Small intestine (tissue), 16 donors: ENCODE measurements at places on chromosomes 16 and 17. TPM values are rescaled to one million over a fixed set of nuclear protein-coding genes. Genes with fewer than 3 reads are reported as not detected.
A peak's percentile ranks its signal among the peaks of the same experiment; 100 is the strongest.

DNA sequence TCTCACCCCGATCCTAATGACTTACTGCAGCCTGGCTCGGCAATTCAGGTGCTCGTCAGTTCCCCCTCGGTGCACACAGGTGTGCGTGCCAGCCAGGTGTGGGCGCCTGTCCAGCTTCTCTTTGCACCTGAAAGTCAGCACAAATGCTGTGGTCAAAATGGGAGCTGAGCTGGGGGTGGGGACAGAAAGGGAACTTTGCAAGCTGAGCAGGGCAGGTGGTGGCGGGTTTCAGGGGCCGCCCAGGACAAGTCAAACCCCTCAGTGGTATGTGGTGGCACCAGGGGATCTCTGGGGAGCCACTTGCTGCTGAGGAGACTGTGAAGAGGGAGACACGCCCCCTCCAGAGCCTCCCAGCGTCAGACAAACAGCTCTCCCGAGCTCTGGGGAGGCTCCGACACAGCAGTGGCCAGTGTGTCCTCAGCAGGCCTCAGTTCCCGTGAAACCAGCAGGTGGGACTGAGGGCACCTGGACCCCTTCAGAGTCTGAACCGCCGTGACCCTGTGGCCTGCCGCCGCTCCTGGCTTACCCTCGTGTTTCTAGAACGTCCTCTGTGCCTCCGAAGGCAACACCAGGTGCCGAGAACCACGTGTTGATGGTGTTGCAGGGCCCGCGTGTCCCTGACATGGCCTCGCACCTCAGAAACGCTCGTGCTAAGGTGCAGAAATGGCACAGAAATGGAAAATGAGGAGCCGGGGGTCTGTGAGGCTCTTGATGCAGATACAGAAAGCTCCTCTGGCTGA is 233.5 kb upstream of the TNRC6C start:
- no peak for DNase-seq

DNA sequence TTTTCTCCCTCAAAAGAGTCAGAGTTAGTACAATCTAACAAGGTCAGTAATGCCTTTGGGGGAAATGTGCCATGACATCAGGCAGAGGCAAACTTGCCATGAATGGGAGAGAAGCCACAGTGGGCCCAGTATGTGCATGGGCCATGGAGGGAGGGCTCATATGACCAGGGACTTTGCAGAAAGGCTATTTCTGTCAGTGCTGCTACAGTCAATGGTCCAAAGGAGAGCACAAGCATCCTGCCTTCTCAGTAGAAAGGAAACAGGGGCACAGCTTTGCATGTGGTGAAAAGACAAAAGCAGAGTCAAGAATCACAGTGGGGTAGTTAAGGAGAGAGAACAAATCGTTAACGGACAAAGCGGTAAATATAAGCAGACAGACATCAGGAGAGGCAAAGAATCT is 11.2 kb upstream of the CORO6 start:
- DNase-seq, result no peak

GRCh38 chr17:34622862-34623623 is 43.7 kb downstream of the TMEM132E start:
- no peak for DNase-seq

DNA sequence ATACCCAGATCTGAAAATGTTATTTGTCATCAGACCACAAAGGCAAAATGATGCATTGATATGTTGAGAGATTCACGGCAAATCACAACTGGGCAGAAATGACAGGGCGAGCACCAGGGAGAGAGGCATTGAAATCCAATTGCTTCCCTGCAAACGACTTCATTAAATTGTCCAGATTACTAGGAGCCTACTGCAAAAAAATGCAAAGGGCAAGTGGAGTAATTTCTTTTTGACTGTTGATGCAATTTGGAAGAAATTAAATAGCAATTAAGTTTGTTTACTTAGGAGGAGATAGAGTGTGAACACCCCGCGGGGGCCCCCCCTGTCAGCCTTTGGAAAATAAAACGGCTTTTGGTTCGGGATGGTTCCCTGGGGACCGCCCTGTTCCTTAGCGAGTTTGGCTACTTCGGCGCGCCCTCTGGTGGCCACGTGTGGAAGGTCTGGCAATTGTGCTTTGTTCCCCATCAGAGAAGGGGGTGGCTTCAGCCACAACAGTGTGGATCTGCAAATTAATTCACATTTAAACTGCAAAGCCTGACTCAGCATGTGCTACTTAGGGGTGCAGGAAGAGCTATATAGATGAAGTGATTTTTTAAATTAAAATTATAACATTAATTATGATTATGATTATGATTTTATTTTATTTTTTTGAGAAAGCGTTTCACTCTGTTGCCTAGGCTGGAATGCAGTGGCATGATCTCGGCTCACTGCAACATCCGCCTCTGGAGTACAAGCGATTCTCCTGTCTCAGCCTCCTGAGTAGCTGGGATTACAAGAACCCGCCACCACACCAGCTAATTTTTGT is 14.5 kb upstream of the TMC7 start:
- peak; percentile 78 for DNase-seq

GRCh38 chr17:82350182-82351030 is 8.6 kb upstream of the TEX19 start:
- DNase-seq, result no peak

DNA sequence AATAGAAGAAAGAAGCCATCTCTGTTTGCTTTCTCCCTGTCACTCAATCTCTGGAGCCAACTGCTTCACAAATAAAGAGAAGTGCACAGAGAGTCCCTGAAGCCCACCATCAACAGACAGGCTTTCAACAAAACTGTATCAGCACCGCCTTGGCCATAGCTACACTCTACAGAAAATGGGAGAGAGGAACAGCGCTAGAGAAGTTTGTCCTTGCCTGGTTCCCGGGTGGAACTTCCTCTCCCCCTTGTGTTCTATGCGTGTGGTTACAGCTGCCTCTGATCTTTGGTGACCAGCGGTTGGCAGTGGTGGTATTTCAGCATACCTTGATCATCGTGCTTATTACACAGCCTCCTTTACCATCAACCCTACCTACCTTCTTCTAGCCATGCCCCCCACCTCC is 91.4 kb upstream of the CCL2 start:
- DNase-seq, result no peak

DNA sequence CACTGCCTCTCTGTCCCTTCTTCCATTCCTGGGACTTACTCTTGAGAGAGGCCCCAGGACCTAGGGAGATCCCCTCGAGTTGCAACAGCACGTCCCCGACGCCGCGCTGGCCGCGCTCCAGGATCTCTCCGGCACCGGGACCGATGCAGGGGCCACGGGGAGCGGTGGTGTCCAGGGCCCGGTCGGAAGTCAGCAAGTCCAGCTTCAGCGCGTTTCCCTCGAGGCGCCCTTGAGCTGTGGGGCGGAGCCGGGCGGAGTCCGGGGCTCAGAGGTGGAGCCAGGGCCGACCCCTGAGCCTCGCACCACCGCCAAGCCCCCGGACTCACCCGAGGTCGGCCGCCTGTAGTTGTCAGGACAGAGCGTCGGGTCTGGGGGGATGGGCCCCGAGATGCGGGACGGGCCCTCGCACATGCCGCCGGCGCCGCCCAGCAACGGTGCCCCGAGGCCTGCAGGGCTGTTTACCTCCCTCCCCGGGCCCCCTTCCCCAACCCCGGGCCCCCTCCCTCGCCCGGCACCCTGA is 458 bp downstream of the ENKD1 start:
- peak; percentile 55 for DNase-seq

- DNase-seq, result no peak
These were observed 46.5 kb downstream of the VAT1L start for GRCh38 chr16:77834635-77835540.

DNA sequence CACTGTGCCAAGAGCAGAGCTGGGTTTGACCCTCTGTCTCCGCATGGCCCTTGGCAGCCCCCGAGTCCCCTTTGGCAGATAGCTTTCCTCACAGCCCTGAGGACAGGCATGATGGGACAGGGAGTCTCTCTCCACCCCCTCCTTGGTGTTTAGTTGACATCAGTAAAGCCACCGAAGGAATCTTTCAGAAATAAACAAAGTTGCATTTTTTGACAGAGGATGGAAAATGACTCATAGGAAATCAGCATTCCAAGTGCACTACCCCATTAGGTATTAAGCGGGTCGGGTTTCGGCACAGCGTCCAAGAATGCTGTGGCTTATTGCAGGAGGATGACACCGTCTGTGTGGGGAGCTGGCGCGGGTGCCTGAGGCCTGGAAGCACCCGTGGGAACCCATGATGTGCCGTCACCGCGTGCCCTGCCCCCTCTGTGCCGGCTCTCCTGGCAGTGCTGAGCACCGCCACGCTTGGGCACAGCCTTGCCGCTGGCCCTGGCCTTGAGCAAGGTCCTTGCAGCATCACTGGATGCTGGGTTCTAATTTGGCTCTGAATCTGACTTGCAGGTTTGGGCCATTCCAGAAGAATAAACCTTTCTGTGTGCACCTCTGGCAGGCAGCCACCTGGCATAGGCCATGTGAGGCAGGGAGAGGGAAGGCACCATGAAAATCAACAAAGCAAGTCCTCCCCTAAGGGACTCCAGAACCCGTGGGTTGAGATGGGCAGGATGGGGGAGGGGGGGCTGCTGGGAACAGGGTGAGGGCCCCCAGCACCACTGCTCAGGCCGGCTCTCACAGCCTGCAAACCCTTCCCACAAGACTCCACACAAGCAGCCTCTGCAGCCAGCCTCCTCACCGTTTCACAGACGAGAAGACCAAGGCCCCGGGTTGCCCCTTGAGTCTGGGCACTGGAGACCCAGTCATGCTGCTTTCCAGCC is 50.5 kb upstream of the ZNF469 start:
- no peak for DNase-seq

GRCh38 chr17:13038931-13039665 is 21.3 kb upstream of the ELAC2 start:
- no peak for DNase-seq

DNA sequence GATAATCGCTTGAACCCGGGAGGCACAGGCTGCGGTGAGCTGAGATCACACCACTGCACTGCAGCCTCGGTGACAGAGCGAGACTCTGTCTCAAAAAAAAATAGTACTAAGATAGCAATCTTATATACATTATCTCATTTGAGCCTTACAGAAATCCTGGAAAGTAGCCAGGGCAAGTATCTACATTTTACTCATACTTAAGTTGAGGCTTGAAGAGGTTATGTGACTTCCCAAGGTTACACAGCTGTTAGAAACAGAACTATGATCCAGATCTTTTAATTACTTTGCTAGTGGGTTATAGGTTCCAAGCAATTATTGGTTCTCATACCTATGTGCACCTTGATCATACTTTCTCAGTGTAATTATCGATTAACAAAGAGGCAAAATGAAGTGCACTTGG is 15.4 kb downstream of the C17orf78 start:
- DNase-seq, result peak; percentile 83

The CMC2 gene
- 129 TPM for polyA plus RNA-seq

The TMEM256 gene
- 193 TPM for polyA plus RNA-seq

The CNGB1 gene
- polyA plus RNA-seq, result not detected

The SLC35B1 gene
- 108 TPM for polyA plus RNA-seq
